ENCODE measurements at places on chromosomes 12 and 14.

DNA sequence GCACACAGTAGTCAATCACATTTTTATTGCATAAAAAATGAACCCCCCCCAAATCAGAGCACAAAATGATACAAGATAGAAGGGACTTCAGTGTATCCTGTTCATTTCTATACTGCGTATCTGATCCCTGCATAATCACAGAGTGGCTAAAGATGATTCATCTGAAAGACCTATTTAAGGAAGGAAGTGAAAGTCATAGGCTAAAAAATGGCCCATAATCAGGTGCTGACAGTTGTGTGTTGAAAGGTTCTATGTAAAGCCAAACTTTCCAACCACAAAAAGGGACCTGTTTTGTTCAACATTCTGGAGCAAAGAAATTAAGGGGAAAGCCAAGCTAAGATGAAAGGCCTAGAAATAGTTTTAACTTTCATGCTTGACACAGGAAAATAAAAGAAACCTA, 147.8 kb upstream of the ATP2B1 start:
- DNase-seq: no peak
- H3K4me1 ChIP-seq: no peaks in the 10 kb centered on the region
- H3K27ac ChIP-seq: no peak overlapping the region
- H3K4me3 ChIP-seq: no peak overlapping the region

DNA sequence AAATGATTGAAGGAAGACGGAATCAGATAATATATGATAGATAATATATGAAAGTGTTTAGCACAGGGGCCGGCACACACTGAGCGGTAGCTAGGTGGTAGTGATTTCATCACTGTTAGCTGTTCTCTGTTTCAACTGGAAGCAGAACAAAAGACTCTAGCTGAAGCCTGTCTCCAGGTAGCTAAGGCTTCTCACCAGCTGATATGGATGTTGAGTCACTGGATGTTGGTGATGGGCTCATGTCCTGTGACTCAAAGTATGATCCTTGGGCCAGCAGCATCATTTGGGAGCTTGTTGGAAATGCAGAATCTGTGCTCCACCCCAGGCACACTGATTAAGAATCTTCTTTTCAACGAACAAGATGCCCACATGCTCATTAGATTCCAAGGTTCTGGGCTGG, 21.7 kb upstream of the KCNA5 start:
- H3K4me3 ChIP-seq: no peak overlapping the region
- no peak for DNase-seq
- no peaks in the 10 kb centered on the region for H3K36me3 ChIP-seq
- peaks cover 24% of the 10 kb centered on the region for H3K27me3 ChIP-seq
- no peaks in the 10 kb centered on the region for H3K4me1 ChIP-seq
- no peak overlapping the region for H3K27ac ChIP-seq

DNA sequence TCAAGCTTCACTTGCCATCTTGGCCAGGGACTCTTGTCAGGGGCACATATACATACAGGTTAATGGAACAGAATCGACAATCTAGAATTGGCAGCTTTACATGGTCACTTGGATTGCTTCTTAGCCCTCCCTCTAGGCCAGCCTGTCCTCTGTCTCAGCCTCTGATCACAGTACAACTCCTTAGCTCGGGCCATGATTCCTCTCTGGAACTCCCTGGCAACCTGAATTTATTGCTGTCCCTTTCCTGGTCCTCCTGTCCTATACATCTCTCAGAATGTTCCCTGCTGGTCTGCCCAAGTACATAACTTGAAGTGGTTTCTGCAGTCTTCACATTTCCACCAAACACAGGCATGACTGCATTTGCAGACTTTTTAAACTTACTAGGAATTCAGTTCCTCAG, 79.9 kb upstream of the CCDC175 start:
- no peaks in the 10 kb centered on the region for H3K4me1 ChIP-seq
- H3K4me3 ChIP-seq: no peak overlapping the region
- no peak overlapping the region for H3K27ac ChIP-seq
- no peak for DNase-seq
- no peaks in the 10 kb centered on the region for H3K36me3 ChIP-seq

- no peaks in the 10 kb centered on the region for H3K4me1 ChIP-seq
- peak; percentile 16 for DNase-seq
- no peak overlapping the region for H3K27ac ChIP-seq
Observed at GRCh38 chr12:32301216-32301615, 98.1 kb upstream of the FGD4 start.

- peaks cover 19% of the 10 kb centered on the region for H3K27me3 ChIP-seq
- H3K36me3 ChIP-seq: no peaks in the 10 kb centered on the region
- H3K4me1 ChIP-seq: no peaks in the 10 kb centered on the region
- DNase-seq: peak; percentile 10
- no peak overlapping the region for H3K4me3 ChIP-seq
Observed at GRCh38 chr14:101020834-101021370, 117.4 kb upstream of the RTL1 start.

- H3K27me3 ChIP-seq: no peaks in the 10 kb centered on the region
- no peak for DNase-seq
- peak overlapping the region; percentile 80 for H3K27ac ChIP-seq
- H3K4me3 ChIP-seq: no peak overlapping the region
Observed at GRCh38 chr14:68144051-68144681, 324.6 kb downstream of the RAD51B start.

DNA sequence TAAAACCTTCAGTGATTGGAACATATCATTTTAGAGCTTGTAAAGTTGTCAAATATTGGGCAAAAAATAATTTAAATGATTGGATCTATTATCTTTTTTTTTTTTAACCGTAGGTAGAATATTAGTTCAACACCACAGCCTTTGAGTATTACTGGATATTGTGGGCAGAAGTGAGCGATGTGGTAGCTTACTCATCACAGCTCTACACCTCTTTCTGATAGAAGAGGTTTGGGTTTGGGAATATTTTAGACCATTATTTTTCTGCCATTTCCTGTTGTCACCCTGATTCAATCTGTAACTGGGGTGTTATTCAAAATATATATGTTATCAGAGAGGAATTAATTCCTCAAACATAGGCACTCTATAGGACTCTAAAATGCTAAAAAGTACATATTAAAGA, 34.8 kb upstream of the SLC38A2 start:
- no peaks in the 10 kb centered on the region for H3K36me3 ChIP-seq
- H3K27me3 ChIP-seq: no peaks in the 10 kb centered on the region
- H3K4me1 ChIP-seq: peaks cover 8% of the 10 kb centered on the region
- no peak overlapping the region for H3K27ac ChIP-seq

DNA sequence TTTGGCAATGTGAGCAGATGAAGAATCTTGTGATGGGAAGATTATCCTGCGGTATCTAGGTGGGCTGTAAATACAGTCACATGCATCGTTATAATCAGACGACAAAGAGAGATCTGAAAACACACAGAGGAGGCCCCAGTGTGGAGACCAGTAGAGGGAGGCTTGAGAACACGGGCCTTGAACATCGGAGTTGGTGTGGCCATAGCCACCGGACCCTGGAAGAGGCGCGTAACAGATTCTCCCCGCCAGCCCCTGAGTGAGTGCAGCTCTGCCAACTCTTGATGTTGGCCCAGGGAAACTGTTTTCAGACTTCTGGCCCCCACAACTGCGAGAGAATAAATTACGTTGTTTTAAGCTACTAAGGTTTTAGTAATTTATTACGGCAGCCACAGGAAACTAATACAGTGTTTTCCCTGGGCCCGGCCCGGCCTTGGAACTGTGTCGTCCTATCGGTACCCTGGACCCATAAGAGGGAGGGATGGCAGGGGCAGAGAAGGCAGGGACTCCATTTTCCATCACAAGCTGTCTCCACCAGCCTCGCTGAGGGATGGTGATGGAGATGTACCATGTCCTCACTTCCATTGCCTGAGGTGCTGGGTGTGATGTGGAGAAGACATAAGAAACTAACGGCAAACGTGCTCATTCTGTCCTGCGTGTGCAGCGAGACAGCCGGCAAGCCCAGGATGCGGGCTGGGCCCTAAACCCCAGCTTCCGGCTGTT, 91.6 kb downstream of the NTF3 start:
- no peaks in the 10 kb centered on the region for H3K36me3 ChIP-seq
- H3K4me3 ChIP-seq: no peak overlapping the region
- H3K27me3 ChIP-seq: no peaks in the 10 kb centered on the region

- no peak overlapping the region for H3K27ac ChIP-seq
- no peaks in the 10 kb centered on the region for H3K27me3 ChIP-seq
- no peaks in the 10 kb centered on the region for H3K4me1 ChIP-seq
- no peaks in the 10 kb centered on the region for H3K36me3 ChIP-seq
Observed at GRCh38 chr12:83865431-83865830, 1047.2 kb downstream of the SLC6A15 start.

- no peaks in the 10 kb centered on the region for H3K4me1 ChIP-seq
- H3K27ac ChIP-seq: no peak overlapping the region
- H3K27me3 ChIP-seq: no peaks in the 10 kb centered on the region
Observed at GRCh38 chr14:60064491-60065072, 27.1 kb upstream of the PCNX4 start.

GRCh38 chr14:87483271-87484260, 509.4 kb downstream of the GALC start:
- H3K27me3 ChIP-seq: no peaks in the 10 kb centered on the region
- H3K27ac ChIP-seq: no peak overlapping the region
- H3K4me3 ChIP-seq: no peak overlapping the region

DNA sequence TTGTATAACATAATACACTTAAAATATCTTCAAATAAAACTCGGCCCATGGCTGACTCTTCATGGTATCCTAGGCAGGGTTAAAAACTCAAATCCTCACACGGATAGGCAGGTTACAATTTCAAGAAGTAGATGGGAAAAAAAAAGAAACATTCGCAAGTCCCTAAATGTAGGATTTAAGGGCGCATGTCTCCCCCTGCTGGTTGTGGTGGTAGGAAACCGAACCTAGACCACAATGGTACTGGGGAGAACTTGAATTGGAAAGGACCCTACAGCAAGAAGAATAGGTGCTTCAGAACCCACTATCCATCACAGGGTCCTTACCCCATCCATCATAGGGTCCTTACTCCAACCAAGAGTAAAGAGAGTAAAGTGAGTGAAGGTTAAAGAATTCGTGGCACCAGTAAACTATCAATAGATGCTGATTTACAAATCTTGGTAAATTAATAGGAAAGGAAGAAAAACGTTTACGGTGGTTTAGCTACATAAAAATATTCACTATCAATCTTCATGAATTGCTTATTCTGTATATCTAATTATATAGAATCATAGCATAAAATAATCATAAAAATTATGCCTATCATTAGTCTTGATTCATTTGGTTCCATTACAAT, 3.3 kb upstream of the CIPC start:
- peak; percentile 83 for DNase-seq
- H3K27ac ChIP-seq: no peak overlapping the region
- H3K36me3 ChIP-seq: no peaks in the 10 kb centered on the region
- no peak overlapping the region for H3K4me3 ChIP-seq

DNA sequence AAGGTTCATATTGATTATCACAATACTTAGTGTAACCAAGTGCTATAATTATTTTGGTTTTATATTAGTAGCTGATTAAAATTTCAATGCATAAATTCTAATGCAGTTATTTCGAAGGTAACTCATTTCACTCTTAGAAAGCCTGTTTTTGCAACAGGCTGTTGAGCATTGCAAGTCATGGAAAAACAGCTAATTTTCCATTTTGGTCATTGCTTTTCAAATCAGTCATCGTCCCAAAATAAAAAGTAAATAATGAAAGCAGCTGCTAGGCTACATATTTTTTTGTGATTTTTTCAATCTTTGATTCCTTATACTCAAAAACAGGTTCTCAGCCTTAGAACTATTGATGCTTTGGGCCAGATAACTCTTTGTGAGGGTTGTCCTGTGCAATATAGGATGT, 22.9 kb downstream of the VEZT start:
- H3K27me3 ChIP-seq: no peaks in the 10 kb centered on the region
- H3K27ac ChIP-seq: no peak overlapping the region
- H3K4me1 ChIP-seq: peaks cover 24% of the 10 kb centered on the region

DNA sequence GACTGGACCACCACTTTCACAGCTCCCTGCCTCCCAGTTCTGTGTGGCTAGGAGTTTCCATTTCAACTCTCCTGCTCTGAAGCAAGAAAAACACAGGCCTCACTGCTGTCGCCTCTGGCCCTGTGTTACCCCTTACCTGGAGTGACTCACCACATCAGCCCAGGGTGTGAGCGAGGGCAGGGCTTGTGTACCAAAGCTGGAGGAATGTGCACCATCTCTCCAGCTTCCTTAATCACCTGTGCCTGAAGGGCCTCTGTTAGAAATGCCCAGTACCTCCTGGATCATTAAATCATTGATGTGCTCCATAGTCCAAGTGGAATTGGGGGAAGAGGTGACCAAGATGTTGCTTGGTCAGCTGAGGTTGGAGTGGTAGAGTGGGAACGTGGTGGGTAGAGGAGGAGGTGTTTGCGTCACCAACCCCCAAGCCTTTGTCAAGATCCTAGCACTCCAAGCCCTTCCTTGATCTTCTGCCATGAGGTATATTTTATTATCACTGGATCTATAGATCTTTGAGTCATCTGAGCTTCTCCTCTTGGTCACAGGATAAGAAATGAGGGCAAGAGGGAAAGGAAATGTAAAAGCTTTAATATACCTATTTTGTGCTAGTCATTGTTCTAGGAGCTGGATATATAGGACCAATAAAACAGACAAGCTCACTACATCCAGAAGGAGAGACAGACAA, 51.3 kb downstream of the SSPN start:
- no peaks in the 10 kb centered on the region for H3K36me3 ChIP-seq
- H3K4me1 ChIP-seq: no peaks in the 10 kb centered on the region
- H3K27ac ChIP-seq: peak overlapping the region; percentile 41
- no peak overlapping the region for H3K4me3 ChIP-seq

- no peak overlapping the region for H3K27ac ChIP-seq
- no peaks in the 10 kb centered on the region for H3K4me1 ChIP-seq
- H3K27me3 ChIP-seq: no peaks in the 10 kb centered on the region
Observed at GRCh38 chr12:78886719-78887407, 22.3 kb downstream of the SYT1 start.

GRCh38 chr12:2034633-2035430, 18.0 kb upstream of the CACNA1C start:
- H3K4me1 ChIP-seq: peaks cover 5% of the 10 kb centered on the region
- H3K36me3 ChIP-seq: no peaks in the 10 kb centered on the region
- DNase-seq: peak; percentile 96
- no peak overlapping the region for H3K27ac ChIP-seq
- H3K27me3 ChIP-seq: peaks cover 7% of the 10 kb centered on the region

DNA sequence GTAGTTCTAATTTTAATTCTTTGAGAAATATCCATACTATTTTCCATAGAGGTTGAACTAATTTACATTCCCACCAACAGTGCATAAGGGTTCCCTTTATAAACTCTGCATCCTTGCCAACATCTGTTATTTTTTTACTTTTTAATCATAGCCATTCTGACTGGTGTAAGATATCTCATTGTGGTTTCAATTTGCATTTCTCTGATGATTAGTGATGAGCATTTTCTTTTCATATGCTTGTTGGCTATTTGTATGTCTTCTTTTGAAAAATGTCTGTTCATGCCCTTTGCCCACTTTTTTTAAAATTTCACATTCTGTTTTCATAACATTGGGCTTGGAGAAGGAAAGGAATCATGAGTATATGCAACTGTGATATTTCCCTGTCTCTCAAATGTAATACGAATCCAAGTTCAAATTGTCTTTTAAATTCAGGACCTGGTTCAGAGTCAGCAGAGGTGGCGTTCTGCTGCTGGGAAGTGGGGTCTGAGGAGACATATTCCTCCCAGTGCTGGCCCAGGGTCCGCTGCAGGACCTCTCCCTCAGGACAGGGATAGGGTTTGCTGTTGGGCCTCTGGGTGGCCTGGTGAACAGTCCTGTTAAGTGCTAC, 81.2 kb upstream of the ETV6 start:
- H3K4me3 ChIP-seq: no peak overlapping the region
- DNase-seq: no peak
- H3K27ac ChIP-seq: no peak overlapping the region
- no peaks in the 10 kb centered on the region for H3K36me3 ChIP-seq
- no peaks in the 10 kb centered on the region for H3K4me1 ChIP-seq
